ENCODE measurements at places on chromosomes 7 and 10.

DNA sequence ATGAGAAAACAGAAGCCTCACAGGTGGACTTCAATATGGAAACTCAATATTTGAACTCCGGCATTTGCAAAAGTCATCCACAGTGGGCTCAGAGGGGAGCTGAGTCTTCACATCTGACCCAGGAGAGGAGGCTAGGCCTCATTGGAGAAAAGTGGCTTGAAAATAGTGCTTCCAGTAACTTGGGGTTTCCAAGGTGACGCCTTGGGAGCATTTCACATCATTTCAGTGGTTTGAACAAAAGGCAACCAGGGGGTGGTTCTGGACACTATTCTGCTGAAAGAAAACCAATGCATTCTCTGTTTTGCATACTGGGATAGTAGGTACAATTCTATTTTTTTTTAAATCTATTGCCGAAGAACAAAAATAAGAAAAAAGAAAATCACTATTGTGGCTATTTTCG lies 599.2 kb upstream of the POM121L12 start:
- DNase-seq, result no peak

GRCh38 chr10:22618078-22618785 lies 96.1 kb downstream of the PIP4K2A start:
- no peak for DNase-seq

DNA sequence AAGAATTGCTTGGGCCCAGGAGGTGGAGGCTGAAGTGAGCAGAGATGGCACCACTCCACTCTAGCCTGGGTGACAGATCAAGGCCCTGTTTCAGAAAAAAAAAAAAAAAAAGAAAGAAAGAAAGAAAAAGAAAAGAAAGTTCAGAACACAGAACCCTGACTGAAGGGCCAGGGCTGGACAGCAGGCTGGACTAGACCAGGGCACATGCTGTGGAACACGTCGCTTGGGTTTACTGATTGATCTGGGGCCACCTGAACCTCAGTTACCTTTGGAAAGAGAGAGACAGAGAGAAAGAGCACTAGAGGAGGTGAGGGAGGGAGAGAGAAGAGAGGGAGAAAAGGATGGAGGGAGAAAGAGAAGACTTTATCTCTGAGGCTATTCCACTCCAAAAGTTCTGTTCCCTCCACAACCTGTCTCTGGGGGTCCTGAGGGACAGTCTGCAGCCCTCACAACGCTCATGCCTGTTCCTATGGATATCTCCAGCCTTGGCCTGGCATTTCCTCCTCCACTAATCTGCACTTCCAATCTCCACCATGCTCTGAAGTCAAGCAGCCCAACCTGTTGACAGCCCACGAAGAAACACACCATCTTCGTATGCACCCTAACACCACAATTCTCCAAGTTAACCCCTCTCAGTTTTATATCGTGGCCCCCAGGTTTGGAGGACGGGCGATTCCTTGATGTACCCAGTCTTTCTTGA lies 81.8 kb downstream of the COBL start:
- no peak for DNase-seq

DNA sequence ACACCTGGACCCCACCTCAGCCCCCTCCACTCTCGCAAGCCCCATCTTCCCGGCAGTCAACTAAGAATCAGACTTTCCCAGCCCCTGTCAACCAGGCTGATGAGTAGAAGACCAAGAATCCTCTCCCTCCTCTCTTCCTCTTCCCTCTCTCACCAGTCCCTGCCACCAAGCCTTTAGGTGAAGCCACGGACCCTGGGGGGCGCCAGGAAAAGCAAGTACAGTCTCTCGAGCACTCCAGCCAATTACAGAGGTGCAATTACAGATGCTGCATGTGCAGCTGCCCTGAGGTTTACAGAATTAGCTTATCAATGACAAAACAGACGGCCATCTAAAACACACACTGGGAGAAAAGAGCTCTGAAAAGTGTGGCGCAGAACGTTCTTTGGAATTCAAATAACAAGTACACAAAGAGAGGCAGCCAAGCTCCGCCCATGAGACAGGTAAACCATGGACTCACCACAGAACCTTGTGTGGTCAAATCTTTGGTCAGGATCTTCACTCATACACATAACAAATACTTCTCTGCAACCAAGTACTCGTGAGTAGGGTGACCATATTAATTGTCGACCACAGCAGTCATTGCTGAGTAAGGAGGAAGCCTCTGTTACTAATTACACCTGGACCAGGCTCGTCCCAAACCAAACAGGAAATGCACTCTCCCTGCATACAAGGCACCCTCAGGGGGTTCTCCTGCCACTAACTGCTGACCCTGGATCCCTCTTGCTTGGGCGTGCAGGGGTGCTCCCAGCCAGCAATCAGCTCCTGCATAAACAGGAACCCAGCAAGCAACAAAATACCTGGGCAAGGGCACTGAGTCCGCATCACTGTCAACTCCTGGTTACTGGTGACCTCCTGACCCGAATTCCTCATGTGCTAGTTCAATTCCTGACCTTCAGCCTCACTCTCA lies 189.2 kb downstream of the FAM107B start:
- peak; percentile 45 for DNase-seq

GRCh38 chr7:148711191-148712102 lies 12.7 kb downstream of the CUL1 start:
- DNase-seq, result no peak
